Mononuclear cell (primary cell): ENCODE measurements at places on chromosomes 3 and 15. TPM values are rescaled to one million over a fixed set of nuclear protein-coding genes. Genes with fewer than 3 reads are reported as not detected.

The SETMAR gene
- 9.2 TPM for total RNA-seq

The LIPC gene
- 0.73 TPM for total RNA-seq

The GASK1A gene
- 0.10 TPM for total RNA-seq

The RARRES1 gene
- total RNA-seq = not detected

The ALDH1A2 gene
- 2.0 TPM for total RNA-seq

The TRAK1 gene
- 26.3 TPM for total RNA-seq

The ATP13A5 gene
- total RNA-seq = not detected

The RCCD1 gene
- total RNA-seq = 1.3 TPM

The GRK7 gene
- 0.10 TPM for total RNA-seq

The LINGO1 gene
- not detected for total RNA-seq

The LCTL gene
- not detected for total RNA-seq

The PLSCR1 gene
- total RNA-seq = 72.6 TPM

The CHRNB4 gene
- not detected for total RNA-seq

The ACKR2 gene
- total RNA-seq = 0.10 TPM

The CHST13 gene
- total RNA-seq = 1.5 TPM

The RTP4 gene
- total RNA-seq = 2.2 TPM

The TM4SF18 gene
- under 0.01 TPM for total RNA-seq

The RAB6B gene
- total RNA-seq = 0.52 TPM

The MYRIP gene
- not detected for total RNA-seq

The MAP1A gene
- 2.4 TPM for total RNA-seq

The FOXB1 gene
- 0.10 TPM for total RNA-seq

The CYFIP1 gene
- total RNA-seq = 12.9 TPM

The FBLN2 gene
- total RNA-seq = 0.73 TPM

The KBTBD13 gene
- total RNA-seq = under 0.01 TPM

The NXPE3 gene
- 20.3 TPM for total RNA-seq

The CADM2 gene
- 0.31 TPM for total RNA-seq

The P2RY13 gene
- 14.9 TPM for total RNA-seq

The ACTC1 gene
- not detected for total RNA-seq

The PRKAR2A gene
- 26.1 TPM for total RNA-seq

The CD200R1 gene
- 5.1 TPM for total RNA-seq

The TMEM207 gene
- total RNA-seq = not detected

The GP5 gene
- 3.8 TPM for total RNA-seq
